ENCODE measurements at places on chromosomes 1 and 21.

GRCh38 chr1:15882665-15883064, 35.2 kb downstream of the SPEN start:
- DNase-seq: no peak

DNA sequence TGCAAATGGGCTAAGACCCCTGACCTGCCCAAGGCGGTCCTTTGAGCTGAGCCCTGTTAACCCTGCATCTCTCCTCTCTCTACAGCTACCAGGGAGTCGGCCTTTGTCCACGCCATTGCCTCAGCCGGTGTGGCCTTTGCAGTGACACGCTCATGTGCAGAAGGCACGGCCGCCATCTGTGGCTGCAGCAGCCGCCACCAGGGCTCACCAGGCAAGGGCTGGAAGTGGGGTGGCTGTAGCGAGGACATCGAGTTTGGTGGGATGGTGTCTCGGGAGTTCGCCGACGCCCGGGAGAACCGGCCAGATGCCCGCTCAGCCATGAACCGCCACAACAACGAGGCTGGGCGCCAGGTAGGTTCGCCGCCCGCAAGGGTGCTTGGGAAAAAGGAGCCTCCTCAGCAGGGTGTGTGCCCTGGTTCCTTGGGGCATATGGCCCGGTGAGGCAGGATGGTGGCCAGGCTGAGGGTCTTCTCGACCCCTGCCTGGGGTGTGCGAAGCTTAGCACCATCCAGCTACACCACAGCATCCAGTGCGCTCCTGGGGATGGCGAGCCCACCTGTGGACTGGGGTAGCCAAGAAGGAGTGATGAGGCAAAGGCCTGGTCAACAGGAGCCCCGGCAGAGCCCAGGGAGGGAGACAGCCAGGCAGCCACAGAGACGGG, 31.8 kb upstream of the ARF1 start:
- no peak for DNase-seq

GRCh38 chr1:4207842-4208692, 308.0 kb upstream of the C1orf174 start:
- no peak for DNase-seq

GRCh38 chr1:160951443-160952128, 3.0 kb downstream of the ITLN2 start:
- peak; percentile 77 for DNase-seq

DNA sequence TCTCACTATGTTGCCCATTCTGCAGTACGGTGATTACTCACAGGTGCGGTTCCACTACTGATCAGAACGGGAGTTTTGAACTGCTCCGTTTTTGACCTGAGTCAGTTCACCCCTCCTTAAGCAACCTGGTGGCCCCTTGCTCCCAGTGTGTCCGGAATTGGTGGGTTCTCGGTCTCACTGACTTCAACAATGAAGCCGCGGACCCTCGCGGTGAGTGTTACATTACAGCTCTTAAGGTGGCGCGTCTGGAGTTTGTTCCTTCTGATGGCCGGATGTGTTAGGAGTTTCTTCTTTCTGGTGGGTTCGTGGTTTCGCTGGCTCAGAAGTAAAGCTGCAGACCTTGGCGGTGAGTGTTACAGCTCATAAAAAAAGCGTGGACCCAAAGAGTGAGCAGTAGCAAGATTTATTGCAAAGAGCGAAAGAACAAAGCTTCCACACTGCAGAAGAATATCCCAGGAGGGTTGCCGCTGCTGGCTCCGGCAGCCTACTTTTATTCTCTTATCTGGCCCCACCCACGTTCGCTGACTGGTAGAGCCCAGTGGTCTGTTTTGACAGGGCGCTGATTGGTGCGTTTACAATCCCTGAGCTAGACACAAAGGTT, 17.6 kb upstream of the PARP1 start:
- peak; percentile 23 for DNase-seq

DNA sequence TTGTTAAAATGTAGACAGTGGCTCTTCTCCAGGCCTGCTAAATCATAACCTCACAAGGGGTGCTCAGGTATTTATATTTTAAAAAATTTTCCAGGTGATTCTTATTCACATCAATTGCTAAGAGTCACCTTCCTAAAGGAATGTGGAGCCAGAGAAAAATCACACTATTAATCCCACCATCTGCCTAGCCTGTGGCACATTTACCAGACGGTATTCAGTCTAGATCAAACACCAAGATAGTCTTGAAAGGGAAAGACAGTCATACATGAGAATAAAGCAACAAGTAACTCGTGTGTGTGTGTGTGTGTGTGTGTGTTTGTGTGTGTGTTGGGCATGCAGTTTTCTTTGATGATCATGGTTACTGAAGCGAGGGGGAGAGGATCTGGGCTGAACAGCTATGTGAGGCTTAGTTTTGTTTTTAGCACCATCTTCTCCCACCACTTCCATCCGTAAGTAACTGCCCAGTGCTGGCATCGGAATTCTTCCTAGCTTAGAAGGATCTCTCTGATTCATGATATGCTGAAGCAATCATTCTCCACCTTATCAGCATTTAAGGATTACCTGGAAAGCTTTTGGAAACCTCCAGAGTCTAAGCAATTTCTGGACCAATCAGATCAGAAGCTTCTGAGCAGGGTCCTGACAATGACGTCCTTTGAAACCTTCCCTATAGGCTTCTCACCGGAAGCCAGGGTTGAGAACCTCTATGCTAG, 2.4 kb upstream of the DPT start:
- no peak for DNase-seq

- DNase-seq: no peak
Measured at GRCh38 chr1:113652771-113653170, 106.5 kb downstream of the PHTF1 start.

- DNase-seq: peak; percentile 93
Measured at GRCh38 chr1:207823880-207824566, 72.2 kb downstream of the CD46 start.

GRCh38 chr1:184870319-184870718, 104.0 kb downstream of the NIBAN1 start:
- DNase-seq: peak; percentile 95

- DNase-seq: no peak
Measured at GRCh38 chr1:204455063-204455830, 39.4 kb downstream of the PIK3C2B start.

- DNase-seq: no peak
Measured at GRCh38 chr1:247494767-247495166, 36.9 kb upstream of the OR2B11 start.

DNA sequence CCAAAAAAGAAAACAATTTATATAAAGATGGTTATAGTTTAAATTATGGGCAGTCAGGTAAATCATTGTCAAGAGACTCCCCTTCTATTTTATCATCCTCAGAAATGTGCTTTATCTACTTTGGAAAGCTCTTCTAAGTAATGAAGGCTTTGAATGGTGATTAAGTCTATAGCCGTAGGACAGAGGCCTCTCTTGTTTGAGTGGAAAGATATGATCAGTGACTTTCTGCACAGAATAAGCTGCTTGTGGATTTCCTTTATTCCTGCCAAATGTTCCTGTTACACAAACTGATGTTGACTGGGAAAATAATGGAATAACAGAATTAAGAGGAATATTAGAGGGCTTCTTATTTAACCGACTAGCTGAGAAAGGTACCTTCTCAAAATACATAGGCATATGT, 174.6 kb upstream of the IVNS1ABP start:
- DNase-seq: no peak

- DNase-seq: no peak
Measured at GRCh38 chr1:11422686-11423085, 56.3 kb upstream of the DISP3 start.

- peak; percentile 69 for DNase-seq
Measured at GRCh38 chr1:154353460-154353904, 28.2 kb downstream of the ATP8B2 start.

DNA sequence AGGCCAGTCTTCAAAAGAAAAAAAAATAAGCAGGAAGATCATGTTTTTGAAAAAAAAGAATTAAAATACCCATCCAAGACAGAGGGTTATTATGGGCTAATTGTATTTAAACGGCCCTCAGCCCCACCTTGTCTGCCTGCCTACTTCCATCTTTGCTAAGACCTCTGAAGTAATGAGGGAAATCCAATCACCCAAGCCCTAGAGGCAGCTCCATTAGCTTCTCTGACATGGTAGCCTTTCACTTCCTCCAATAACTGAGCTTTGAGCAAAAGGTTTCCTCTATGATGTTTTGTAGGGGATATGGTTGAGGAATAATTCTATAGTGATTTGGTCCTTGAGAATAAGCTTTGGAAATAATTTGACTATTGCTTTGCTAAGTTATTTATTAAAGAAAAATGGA, 178.2 kb upstream of the SGIP1 start:
- DNase-seq: no peak

- no peak for DNase-seq
Measured at GRCh38 chr1:11845641-11846335, 1.8 kb downstream of the NPPA start.

GRCh38 chr1:53576381-53576801, 117.2 kb downstream of the DMRTB1 start:
- DNase-seq: no peak

DNA sequence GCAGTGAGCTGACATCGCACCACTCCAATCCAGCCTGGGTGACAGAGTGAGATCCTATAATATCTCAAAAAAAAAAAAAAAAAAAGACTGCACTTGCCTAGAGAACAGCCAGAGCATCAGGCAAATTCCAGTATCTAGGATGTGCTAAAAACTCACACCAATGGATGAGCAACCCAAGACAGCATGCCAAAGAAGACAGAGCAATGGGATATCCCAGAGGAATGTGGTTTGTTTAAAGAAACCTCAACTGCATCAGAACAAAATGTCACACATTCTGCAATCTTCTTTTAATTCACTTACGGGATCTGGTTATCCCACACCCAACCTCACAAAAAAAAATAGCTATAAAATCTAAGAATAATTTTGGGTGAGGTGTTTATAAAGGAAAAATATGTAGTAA, 7.3 kb downstream of the KCNH1 start:
- DNase-seq: no peak

GRCh38 chr1:212225871-212226302, 59.3 kb upstream of the PPP2R5A start:
- no peak for DNase-seq

- DNase-seq: no peak
Measured at GRCh38 chr1:81525085-81525484, 275.6 kb upstream of the ADGRL2 start.

- no peak for DNase-seq
Measured at GRCh38 chr1:214216021-214216420, 64.9 kb upstream of the SMYD2 start.

- no peak for DNase-seq
Measured at GRCh38 chr1:55582084-55582483, 366.9 kb upstream of the USP24 start.

GRCh38 chr1:228136901-228137300, 3.2 kb upstream of the GUK1 start:
- DNase-seq: no peak

DNA sequence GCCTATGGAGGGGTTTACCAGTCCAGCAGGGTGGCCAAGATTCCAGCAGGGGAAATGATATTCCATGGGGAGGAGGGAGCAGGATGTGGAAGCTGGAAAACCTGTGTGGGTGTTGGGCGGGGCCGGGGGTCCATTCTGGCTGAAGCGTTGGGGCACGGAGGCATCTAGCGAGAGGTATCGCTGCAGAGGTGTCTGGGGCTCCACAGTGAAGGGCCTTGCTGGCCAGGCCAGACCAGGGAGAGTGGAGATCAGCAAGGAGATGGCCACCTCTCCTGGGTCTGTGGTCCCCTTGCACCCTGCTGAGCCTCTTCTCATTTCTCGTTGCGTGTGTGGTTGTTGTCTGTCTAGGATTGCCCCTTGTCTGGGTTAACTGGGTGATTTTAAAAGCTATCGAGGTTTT, 6.2 kb downstream of the COQ8A start:
- no peak for DNase-seq

GRCh38 chr1:16402742-16403141, 34.5 kb downstream of the SPATA21 start:
- no peak for DNase-seq

DNA sequence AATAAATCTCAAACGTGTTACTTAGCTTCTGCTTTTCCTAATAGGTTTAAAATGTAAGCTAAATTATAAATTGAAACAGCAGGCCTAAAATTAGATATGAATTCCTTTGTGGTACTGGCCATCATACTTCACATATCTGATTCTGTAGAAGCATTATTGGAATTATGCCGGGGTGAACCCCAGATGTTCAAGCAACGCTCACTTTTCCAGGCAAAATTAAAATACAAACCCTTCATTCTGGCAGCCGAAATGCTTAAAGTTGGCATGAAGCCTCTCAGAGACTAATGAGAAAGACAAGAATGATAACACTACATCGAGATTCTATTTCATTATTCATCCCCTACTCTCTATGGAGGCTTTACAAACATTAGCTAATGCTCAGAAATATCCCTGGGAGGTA, 1352.7 kb upstream of the ADGRL2 start:
- no peak for DNase-seq

- peak; percentile 51 for DNase-seq
Measured at GRCh38 chr1:30748699-30749401, 8.7 kb downstream of the LAPTM5 start.

DNA sequence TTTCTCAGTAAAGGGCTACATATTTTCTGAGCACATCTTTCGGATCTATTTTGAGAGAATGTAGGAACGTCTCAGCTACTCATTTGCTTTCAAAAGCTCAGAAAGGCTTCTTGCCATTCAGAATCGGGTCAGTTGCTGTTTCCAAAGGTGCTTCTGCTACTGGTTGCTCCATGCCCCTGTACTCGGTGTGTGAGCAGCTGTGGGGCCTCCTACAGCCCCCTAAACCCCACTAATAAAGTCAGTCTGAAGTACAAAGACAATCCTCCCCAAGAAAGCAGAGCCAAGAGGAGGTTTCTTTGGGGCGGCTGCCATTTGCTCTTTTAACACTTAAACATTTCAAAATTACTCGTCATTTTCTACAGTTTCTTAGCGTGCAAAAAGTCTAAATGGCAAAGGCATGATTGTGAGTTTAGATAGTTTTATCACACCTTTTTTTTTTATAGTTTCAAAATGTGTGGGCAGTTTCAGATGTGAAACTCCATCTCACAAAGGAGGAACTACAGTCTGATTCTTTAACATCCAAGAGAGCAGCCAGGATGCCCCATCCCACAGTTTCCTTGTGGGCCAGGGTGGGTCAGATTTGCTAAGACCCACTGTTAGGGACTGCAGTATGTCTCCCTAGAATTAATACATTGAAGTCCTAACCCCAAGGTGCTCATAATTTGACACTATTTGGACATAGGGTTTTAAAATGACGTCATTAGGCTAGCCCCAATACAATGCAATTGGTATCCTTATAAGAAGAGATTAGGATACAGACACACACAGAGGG, 4.1 kb downstream of the RUNX1 start:
- DNase-seq: peak; percentile 74

DNA sequence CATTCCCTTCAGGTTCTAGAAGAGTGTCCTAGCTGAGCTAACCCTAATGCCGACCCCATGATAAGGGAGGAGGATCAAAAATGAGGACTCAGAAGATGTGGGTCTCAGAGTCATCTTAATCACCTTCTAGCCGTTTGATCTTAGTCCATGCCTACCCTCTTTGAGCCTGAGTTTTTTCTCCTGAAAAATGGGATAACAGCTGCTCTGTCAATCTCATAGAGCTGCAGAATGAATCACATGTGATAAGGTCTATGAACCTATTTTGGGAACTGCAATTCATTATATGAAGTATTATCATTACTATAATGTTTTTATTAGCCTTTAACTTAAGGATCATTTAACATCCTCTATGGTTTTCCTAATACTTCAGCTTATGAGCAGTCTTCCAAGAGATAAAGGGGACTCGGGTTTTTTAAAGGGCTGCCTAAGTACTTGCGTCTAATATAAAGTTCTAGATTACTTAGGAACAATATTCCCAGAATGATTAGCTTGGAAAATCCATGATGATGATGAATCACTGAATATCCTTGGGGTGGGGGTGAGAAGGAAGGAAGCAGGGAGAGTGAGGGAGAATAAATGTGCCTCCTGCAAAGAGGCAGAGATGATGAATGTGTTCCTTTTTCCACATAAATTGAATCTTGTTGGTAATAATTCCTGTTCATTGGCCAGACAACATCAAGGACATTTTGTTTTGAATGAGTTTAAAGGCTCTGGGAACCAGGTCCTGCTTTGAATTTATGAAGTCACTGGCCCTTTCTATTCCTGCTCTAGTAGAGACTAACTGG, 66.8 kb downstream of the COLGALT2 start:
- DNase-seq: no peak

Measured in activated CD4-positive, alpha-beta T cell treated with anti-CD3 and anti-CD28 coated beads, Interleukin-10, Interleukin-2, amounts not matched to agents 100 ng/mL and 50 ng/mL, durations not matched to agents 16 hours and 8 hours (primary cell).